ENCODE measurements at places on chromosomes 4 and X.

DNA sequence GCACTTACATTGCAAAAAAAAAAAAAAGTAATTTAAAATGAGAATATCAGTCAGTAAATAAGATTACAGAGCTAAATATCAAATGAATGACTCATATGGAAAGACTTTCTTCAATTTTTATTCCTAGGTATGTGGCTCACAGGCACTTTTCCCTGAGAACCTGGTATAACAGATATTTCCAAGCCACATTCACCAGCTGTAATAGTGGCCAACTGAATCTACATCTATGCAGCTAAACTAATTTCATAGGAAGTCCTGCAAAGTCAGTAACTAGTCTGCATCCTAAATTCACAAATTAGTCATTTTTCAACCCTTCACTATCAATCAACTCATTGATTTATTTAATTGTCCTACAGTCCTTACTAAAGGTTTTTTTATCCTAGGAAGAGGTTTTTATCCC, 5.6 kb downstream of the PDE5A start:
- DNase-seq: no peak

DNA sequence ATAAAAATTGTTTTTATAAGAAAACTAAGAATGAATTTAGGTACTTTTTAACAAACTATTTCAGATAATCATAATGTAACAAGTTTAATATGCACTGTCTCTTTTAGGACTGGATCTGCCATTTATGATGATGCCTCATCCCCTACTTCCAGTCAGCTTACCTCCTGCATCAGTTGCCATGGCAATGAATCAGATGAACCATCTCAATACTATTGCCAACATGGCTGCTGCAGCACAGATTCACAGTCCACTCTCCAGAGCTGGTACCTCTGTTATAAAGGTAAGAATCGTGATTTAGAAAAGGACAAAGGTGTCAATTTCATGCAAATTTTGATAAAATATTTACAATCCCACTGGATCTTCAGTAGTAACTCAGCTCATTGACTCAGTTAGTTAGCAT, 566.2 kb downstream of the DACH2 start:
- no peak for DNase-seq

- no peak for DNase-seq
These were observed 505.7 kb downstream of the PACRGL start for GRCh38 chr4:21205821-21206531.

GRCh38 chr4:107212565-107212964, 176.5 kb upstream of the DKK2 start:
- no peak for DNase-seq

DNA sequence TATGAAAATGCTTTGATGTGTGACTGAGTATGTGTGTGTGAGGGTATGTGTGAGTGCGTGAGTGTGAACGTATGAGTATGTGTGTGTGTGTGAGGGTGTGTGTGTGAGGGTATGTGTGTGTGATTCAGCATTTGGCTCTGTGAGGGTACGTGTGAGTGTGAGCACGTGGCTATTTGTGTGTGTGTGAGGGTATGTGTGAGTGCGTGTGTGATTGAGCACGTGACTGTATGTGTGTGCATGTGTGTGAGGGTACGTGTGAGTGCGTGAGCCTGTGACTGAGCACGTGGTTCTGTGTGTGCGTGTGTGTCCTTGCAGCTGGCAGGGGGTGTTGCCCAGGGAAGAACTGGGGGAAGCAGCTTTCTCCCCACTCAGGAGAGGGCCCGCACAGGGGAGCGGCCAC, 16.1 kb upstream of the PPP2R3B start:
- no peak for DNase-seq

- DNase-seq: no peak
These were observed 629.2 kb downstream of the KLHL13 start for GRCh38 chrX:117487421-117487820.

DNA sequence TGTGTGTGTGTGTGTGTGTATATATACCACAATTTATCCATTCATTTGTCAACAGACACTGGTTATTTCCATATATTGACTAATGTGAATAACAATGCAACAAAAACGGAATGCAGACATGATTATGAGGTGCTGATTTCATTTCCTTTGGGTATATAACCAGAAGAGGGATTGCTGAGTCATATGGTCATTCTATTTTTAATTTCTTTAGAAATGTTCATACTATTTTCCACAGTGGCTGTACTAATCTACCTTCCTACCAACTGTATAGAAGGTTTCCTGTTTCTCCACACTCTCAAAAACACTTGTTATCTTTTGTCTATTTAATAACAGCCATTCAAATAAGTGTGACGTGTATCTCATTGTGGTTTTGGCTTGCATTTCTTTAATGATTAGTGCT, 269.9 kb downstream of the OPHN1 start:
- DNase-seq: no peak

- DNase-seq: no peak
These were observed 1417.9 kb downstream of the ADGRL3 start for GRCh38 chr4:62618042-62618441.

Measured in frontal cortex (tissue), 4 donors.